ENCODE measurements at places on chromosomes 5 and 9. TPM values are rescaled to one million over a fixed set of nuclear protein-coding genes. Genes with fewer than 3 reads are reported as not detected.

Gene PCDHA3
- total RNA-seq, result not detected

Gene OR1J2
- total RNA-seq, result not detected

Gene INSL4
- total RNA-seq, result 3.3 TPM

Gene SLC45A2
- total RNA-seq, result not detected

Gene TEX48
- total RNA-seq, result not detected

Gene PCDHB10
- 0.72 TPM for total RNA-seq

DNA sequence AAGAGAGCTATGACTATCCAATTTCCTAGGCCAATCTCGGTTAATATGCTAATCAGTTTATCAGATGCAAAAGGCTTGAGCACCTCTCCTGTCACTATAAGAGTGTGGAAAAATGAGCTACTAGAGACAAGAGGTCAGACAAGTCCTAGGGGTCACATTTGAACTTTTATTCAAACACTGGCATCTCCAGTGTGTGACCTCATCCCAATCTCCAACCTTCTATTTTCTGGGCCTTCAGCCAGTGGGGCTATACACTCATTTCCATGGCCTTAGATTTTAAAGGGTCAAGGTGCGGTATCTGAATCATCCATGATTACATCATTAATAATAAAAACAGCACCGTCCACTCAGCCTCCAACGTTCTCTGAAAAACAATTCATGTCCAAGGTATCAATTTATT lies 139.6 kb upstream of the LRRTM2 start:
- DNase-seq, result no peak

GRCh38 chr9:104386013-104386412 lies 118.0 kb upstream of the OR13F1 start:
- no peak for DNase-seq

DNA sequence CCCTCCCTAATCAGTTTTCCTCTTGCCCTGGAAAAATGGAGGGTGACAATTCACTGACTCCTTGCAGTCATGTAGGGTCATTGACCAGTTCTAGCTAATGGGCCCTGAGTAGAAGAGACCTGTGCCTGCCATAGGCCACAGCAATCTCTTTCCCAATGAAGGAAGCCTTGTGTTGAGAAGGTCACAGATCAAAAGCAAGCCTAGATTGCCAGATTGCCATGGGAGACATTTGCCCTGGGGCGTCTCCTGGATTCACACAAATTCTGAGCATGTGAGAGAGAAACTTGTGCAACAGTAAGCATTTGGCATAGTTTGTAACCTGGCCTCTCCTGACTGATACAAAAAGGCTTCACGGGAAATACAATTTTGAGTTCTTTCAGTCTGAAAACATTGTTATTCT lies 148.0 kb downstream of the NUDT12 start:
- DNase-seq, result no peak

GRCh38 chr9:84189904-84190303 lies 150.7 kb downstream of the SLC28A3 start:
- DNase-seq, result no peak

- no peak for DNase-seq
Measured at GRCh38 chr9:18379073-18379811, 94.7 kb upstream of the ADAMTSL1 start.

All from NCI-H460 (cell line).